ENCODE measurements at places on chromosomes 1 and 21. TPM values are rescaled to one million over a fixed set of nuclear protein-coding genes. Genes with fewer than 3 reads are reported as not detected.
A peak's percentile ranks its signal among the peaks of the same experiment; 100 is the strongest.

Gene GBP5
- 0.31 TPM for total RNA-seq

Gene ASCL5
- not detected for total RNA-seq

Gene HMGCS2
- total RNA-seq, result not detected

Gene NTMT2
- total RNA-seq, result not detected

Gene PADI1
- not detected for total RNA-seq

Gene PAPPA2
- total RNA-seq, result not detected

Gene OR2L2
- not detected for total RNA-seq

DNA sequence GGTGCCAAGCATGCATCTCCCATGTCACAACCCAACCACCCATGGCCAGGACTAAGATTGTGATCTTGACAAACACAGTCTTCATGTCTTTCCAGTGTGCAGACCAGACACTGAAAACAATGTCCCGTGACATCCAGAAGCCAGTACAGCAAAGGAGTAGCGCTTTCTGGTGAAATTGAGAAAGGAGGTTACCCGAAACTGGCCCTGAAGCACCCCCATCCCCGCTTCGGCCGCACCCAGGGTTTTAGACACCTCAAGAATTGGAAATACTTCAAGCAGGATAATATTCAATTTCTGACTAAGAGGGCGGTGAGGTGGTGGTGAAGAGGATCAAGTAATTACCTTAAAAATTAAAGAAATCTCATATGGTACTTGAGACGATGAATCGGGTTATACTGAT is 10.6 kb upstream of the S100A8 start:
- DNase-seq, result no peak

DNA sequence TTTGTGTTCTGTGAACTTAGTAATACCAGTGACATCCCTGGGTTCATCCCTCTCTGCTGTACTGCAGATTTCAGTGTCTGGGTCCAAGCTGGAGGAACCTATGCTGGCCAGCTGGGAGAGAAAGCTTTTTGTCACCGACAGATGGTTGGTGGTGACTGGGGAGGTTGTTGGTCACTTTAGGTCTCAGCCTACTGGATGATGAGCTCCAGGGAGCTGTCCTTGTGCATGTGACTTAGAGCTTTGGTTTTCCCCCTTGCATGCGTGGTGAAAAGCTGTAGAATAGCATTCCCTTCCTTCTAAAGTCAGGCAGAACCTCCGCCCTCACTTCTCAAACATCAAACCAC is 22.9 kb upstream of the IKBKE start:
- DNase-seq, result no peak

GRCh38 chr1:208433086-208433485 is 188.9 kb upstream of the PLXNA2 start:
- DNase-seq, result no peak

DNA sequence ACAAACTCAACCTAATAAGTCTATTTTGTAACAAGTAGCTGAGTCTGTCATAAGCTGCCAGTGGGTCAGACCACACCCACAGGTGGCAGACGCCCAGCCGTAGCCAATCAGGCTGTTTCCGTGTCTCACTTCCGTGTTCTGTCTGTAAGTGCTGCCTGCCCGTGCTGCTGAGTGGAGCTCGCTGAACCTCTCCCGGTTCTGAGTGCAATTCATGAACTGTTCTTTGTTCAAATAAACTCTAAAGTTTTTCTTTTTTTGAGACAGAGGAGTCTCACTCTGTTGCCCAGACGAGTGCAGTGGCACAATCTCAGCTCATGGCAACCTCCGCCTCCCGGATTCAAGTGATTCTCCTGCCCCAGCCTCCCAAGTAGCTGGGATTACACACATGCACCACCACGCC is 25.1 kb downstream of the POFUT2 start:
- no peak for DNase-seq

- DNase-seq, result peak; percentile 58
Observed at GRCh38 chr1:93177991-93178390, 2.2 kb downstream of the TMED5 start.

DNA sequence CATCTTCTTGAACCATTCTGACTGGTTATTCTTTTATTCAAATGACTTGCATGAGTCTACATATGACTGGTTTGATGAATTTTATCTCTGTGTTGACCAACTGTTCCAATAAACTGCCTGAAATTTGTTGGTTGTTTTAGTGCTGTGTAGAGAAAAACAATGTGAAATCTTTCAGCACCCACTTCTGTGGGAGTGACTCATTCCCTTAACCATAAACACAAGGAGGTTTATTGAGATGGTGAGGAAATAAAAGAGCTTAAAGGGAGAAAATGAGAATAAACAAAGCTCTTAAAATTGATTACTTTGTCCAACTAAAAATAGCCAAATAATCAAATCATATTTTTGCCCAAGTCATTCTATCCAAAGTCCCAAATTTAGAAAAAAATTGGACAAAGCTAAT is 341.1 kb downstream of the TGFB2 start:
- DNase-seq, result peak; percentile 53

- peak; percentile 12 for DNase-seq
Observed at GRCh38 chr1:42430286-42431135, 25.3 kb downstream of the ZMYND12 start.
